ENCODE measurements at places on chromosomes 5 and 9.

GRCh38 chr9:72827950-72828731 is 124.7 kb downstream of the ALDH1A1 start:
- DNase-seq = no peak

- DNase-seq = no peak
These were observed 39.2 kb downstream of the ZNF366 start for GRCh38 chr5:72468024-72468423.

GRCh38 chr5:158976035-158976434 is 123.7 kb downstream of the EBF1 start:
- DNase-seq = no peak

GRCh38 chr9:34862043-34862442 is 96.0 kb upstream of the PHF24 start:
- DNase-seq = no peak

- DNase-seq = no peak
These were observed 60.0 kb upstream of the TUT7 start for GRCh38 chr9:86413971-86414880.

- no peak for DNase-seq
These were observed 294.7 kb upstream of the TNC start for GRCh38 chr9:115412656-115413055.

GRCh38 chr9:6644346-6645104 is 1.0 kb downstream of the GLDC start:
- no peak for DNase-seq

DNA sequence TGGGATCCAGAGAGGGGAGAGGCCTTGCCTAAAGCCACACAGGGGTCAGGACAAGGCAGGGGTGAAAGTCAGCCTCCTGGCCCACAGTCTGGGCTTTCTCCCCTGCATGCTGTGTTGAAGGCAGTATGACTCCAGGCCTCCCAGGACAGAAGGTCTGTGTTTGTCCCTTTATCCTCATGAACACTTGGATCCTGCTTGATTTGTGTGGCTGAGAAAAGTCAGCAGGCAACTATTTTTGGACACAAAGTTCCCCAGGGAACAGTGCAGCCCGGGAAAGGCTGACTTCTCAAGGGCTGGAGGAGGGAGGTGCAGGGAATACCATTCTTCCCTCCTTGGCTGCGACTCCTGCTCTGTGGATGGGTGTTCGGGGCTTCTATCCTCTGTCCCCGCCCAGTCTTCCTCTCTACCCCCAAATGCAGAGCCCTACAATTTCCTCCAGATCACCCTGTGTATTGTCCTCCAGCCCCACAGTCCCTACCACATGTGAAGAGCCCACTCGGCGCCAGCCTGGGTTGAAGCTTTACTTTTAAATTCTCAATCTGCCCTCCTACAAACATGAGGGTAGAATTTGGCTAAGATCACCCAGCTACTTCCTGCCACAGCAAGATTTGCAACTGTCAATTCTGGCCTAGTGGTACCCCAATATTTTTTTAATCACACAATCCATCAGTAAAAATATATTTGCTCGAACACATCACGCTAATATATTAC is 4.1 kb downstream of the AKNA start:
- no peak for DNase-seq

DNA sequence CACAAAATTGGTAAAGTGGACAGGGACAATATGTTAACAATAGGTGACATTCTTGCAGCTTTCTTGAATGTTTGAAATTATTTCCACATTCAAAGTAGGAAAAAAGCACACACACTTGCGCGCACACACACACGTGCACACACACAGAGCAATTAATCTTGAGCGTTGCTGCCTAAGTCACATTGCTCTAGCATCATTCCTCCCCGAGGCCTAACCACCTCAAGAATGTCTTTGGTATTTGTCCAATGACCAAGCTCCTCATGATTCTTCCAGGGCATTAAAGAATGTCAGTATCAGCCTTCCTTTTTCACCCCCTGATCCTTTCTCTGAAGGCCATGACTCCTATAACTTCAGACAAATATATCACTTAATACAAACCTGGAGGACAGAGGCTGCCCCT is 198.1 kb downstream of the NPR3 start:
- DNase-seq = no peak

DNA sequence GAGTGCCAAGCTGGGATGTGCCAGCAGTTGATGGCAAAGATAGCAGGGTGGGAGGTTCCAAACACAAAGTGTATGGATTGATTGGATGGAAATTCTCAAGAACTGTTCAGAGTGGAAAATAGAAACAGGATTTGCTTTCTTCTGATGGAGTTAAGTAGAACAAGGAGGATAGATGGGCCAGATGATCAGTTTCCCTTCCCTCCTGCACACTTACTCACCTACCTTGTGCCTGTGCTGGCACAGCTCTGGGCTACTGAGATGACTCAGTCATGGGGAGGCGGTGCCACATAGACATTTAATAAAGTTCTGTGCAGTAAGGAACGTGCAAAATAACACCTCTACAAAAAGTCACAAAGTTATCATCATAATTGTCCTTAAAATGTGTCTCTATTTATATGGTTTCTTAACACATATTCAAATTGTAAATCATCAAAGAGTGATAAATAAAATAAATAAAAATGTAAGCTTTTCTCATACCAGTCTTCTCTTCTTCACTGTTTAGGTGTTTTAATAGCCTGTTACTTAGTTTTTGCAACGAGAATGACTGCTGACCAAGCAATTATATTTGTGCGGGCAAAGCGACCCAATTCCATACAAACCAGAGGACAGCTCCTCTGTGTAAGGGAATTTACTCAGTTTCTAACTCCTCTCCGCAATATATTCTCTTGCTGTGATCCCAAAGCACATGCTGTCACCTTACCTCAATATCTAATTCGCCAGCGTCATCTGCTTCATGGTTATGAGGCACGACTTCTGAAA is 12.7 kb downstream of the PTPDC1 start:
- DNase-seq = no peak

DNA sequence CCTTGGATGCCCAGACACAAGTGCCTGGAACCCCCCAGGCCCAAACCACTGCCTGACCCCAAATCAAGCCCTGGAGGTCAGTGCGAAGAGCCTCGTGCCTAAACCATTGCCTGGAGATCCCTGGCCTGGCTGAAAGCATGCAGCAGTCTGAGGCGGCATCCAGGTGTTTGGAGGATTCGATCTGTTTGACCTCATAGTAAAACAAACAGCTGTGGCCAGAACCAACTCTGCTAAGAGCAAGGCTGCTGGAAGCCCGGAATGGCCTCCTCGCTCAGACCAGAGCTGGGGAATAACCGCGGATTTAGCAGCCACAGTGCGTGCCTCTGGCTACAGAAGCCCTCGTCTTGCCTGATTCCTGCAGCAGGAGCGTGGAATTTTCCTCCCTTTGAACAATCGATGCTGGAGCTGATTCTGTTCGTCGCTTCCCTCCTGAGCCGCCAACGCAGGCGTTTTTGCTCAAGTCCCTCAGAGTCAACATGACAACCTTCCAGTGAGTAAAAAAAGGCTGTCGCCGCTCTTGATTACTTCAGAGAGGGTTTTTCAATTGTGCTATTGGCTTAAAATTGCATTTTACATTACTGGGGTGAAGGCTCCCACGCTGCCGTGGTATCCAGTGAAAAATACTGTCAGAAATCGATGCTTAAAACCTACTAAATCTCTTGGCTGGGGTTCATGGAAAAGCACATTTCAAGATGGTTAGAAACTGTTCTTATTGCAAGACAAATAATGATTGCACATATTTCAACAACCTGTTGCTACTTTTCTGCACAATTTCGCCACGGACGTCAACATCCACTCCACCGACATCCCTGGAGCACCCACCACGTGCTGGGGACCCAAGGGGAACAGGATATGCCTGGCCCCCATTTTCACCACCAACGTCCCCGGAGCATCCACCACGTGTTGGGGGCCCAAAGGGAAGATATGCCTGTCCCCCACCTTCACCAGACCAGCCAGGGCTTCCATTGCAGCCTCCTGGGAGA is 190.0 kb downstream of the OLFM1 start:
- no peak for DNase-seq

DNA sequence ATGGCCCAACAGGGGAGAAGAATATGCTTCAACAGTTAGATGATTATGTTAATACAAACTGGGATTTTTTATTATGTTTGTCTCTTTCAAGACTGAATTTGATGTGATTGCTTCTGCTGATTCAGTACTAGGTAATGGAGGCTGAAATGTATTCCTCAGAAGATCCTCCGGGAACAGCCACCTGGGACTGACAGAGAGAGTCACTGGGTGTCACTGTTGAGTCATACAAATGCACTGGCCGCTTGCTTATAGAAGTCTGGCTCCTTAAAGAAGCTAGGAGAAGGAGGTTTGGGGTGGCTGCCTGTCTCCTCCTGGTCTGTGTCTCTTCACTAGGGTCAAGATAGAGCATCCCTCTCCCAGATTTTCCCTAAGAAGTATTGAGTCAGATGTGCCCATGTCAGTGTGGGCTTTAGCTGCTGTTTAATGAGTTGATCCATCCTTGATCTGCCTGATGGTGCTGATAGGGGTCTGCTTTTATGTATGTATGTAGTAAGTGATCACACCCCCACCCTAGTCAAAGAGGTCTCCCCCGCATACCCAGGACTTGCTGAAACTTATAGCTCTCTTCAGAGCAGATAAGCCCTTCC is 773.4 kb downstream of the BRINP1 start:
- no peak for DNase-seq

DNA sequence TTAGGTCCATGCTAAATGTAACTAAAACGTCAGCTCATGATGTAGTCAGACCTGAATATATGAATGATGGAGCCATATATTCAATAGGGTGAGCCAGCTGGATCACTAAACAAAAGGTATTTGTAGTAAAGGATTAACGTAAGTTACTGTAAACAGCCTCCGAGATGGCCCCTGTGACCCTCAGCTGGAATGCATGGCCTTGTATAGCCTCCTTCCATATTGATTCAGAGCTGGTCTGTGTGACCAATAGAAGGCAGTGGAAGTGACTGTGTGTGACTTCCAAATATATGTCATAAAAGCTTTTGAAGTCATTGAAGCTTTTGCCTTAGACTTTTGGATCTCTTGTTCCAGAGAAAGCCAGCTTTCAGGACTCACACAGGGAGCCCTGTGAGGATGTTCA is 154.4 kb upstream of the CHD1 start:
- DNase-seq = no peak

DNA sequence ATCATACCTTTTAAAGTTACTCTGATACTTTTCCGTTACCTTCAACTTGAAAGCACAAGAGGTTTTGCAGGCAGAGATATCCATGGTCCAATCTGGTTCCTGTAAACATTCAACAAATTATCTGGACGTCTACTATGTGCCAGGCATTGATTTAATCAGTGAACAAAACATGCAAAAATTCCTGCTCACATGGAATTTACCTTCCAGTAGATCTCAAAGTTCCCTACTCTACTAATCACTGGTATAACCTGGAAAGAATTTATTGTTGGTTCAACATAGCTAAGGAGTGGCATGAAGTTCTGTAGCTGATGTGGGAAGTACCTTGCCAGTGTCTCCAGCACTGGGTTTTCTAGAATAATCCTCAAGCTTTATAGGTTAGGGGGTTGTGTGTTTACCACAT is 9.8 kb downstream of the OCLN start:
- DNase-seq = no peak

GRCh38 chr9:111533099-111533790 is 8.3 kb downstream of the ZNF483 start:
- DNase-seq = no peak

DNA sequence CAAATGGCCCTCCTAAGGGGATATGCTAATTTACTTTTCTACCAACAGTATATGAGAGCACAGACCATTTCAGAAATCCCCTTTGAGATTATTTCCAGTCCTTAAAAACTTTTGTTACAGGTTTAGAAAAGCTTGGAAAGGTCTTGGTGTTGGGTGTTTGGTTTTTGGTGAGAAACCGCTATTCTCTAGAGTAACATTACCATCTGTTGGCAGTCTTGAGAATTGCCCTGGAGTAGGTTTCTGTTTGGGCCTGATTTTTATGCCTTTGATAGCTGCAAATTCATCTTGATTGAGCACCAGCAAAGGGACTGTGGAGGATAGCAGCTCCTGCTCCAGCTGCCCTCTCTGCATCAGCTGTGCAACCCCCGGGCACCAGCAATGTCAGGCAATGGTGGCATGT is 8.0 kb downstream of the NUDT2 start:
- DNase-seq = no peak

GRCh38 chr5:136309932-136310598 is 55.3 kb downstream of the TRPC7 start:
- no peak for DNase-seq

DNA sequence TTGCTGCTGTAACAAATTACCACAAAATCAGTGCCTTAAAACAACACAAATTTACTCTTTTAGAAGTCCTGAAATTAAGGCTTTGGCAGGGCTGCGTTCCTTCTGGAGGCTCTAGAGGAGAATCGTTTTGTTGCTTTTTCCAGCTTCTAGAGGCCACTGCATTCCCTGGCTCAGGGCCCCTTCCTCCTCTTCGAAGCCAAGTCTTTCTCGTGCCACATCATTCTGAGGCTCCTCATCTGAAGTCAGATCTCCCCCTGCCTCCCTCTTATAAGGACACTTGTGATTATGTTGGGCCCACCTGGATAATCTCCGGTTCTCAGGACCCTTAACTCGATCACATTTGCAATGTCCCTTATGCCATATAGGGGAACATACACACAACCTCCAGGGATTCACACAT is 48.0 kb downstream of the SLC22A5 start:
- DNase-seq = no peak

DNA sequence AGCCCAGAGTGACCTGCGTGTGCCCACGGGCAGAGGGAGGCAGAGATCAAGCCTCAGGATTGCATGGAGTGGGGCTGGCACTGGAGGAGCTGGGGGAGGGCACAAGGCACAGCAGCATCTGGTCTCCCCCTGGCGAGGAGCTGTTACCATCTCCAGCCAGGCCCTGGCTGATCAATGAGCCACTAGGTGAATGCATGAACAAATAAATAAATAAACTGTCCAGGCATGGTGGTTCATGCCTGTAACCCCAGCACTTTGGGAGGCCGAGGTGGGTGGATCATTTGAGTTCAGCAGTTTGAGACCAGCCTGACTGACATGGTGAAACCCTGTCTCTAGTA is 14.3 kb upstream of the PSMB7 start:
- no peak for DNase-seq

GRCh38 chr9:94181408-94182181 is 77.5 kb upstream of the ZNF169 start:
- no peak for DNase-seq

- DNase-seq = no peak
These were observed 3.9 kb upstream of the RARS1 start for GRCh38 chr5:168482361-168482760.

DNA sequence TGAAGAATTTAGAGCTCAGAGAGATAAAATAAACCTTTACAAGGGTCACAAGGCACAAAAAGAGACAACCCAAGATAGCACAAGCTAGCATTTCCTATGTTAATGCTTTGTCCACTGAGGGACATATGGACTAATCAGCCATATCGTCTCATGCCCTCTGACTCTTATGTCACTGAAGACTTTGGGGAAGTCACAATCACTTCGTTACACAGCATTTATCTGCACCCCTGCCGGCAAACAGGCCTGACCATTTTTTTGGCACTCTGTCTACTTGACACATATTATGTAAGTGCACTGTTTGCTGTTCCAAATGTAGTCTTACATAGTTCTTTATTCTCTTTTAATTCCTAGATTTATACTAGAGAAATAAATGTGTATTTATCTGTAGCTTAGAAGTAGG is 13.9 kb upstream of the BNC2 start:
- DNase-seq = no peak
